HFFc6 (cell line): ENCODE measurements at places on chromosomes 16 and 17. TPM values are rescaled to one million over a fixed set of nuclear protein-coding genes. Genes with fewer than 3 reads are reported as not detected.

CACNB1 gene
- total RNA-seq, result 6.7 to 7.2 TPM (median 7.0 TPM) in 3 replicates

GRCh38 chr17:79137789-79138165, 63.2 kb downstream of the ENGASE start:
- H3K4me3 ChIP-seq, result no peak overlapping the region
- no peak overlapping the region for H3K27ac ChIP-seq
- H3K36me3 ChIP-seq, result no peaks in the 10 kb centered on the region
- H3K27me3 ChIP-seq, result peaks cover 40% of the 10 kb centered on the region
- DNase-seq, result no peak
- H3K4me1 ChIP-seq, result no peaks in the 10 kb centered on the region

CCDC200 gene
- not detected in 3 replicates for total RNA-seq

DNA sequence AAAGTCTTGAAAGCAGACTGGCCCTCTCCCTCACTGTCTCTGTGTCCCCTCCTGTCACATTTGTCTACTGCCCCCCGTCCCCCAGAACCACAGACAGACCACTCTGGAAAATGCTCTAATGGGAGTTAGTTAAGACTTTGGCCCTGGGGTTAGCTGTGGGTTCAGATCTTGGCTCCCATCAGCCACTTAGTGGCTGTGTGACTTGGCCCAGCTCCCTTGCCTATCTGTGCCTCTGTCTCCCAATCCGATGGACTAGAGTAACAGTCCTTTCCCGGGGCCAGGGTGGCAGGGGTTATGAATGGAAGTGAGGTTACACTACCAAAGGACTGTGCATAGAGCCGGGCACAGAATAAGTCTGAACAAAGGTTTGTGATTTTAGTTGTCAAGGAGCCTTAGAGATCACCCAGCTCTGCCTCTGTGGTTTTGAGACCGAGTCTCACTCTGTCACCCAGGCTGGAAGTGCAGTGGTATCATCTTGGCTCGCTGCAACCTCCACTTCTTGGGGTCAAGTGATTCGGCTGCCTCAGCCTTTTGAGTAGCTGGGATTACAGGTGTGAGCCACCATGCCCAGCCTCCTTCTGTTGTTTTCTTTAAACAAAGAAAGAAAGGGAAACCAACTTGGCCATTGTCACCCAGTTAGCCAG, 23.7 kb downstream of the PPL start:
- H3K27me3 ChIP-seq, result peaks cover 5% of the 10 kb centered on the region
- DNase-seq, result no peak
- H3K4me3 ChIP-seq, result no peak overlapping the region
- H3K4me1 ChIP-seq, result peaks cover 26% of the 10 kb centered on the region
- no peak overlapping the region for H3K27ac ChIP-seq

GRCh38 chr17:77723071-77723908, 235.2 kb upstream of the TNRC6C start:
- no peak overlapping the region for H3K4me3 ChIP-seq
- no peak for DNase-seq
- H3K27me3 ChIP-seq, result peaks cover 37% of the 10 kb centered on the region
- H3K4me1 ChIP-seq, result peaks cover 10% of the 10 kb centered on the region
- H3K27ac ChIP-seq, result no peak overlapping the region
- H3K36me3 ChIP-seq, result no peaks in the 10 kb centered on the region

LLGL2 gene
- 0.41 to 1.00 TPM (median 0.75 TPM) in 3 replicates for total RNA-seq

TMC7 gene
- total RNA-seq, result 0.24 to 0.84 TPM (median 0.35 TPM) in 3 replicates

DNA sequence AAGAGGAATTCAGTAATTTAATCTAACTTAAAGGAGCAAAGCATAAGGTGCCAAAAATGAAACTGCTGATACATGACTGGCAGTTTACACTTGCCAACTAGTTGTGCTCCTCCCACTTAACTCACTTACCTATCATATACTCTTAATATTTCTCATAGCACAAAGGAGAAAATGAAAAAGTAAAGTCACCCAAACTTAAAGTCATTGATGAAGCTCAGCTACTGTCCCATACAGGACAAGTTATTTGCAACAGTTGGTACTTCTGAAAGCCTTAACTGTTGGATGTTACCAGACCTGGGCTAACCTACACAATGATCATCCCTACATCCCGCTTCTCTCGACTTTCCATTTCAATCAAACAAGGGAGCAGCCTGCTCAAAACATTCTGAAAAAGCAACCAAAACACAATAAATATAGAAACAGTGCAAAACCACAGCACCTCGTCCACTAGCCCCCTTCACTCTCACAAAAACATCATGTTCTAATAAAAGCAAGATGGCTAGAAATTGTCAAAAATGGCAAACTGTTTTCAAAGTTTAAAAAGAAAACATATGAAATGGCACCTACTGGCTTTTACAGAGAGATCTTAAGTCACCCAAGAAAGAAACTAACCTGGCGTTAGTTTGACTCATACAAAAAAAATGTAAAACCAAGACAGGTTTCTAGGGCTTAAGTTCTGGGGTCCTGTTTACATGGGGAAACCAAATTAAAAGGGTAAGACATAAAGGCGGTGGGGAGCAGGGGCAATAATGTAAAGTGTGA, 868 bp downstream of the MED13 start:
- peaks cover 7% of the 10 kb centered on the region for H3K36me3 ChIP-seq
- peaks cover 35% of the 10 kb centered on the region for H3K4me1 ChIP-seq
- H3K27ac ChIP-seq, result peak overlapping the region; percentile 81
- peaks cover 3% of the 10 kb centered on the region; the same call in 1 of the 2 replicates for H3K27me3 ChIP-seq
- H3K4me3 ChIP-seq, result peak overlapping the region; percentile 96
- DNase-seq, result no peak

LDHD gene
- 0.55 to 2.0 TPM (median 1.1 TPM) in 3 replicates for total RNA-seq

OR1F1 gene
- total RNA-seq, result 0.21 TPM in 1 of 3 replicates, not detected in the others

CDH3 gene
- total RNA-seq, result 0.09 to 0.36 TPM in 2 of 3 replicates, not detected in the other

DNA sequence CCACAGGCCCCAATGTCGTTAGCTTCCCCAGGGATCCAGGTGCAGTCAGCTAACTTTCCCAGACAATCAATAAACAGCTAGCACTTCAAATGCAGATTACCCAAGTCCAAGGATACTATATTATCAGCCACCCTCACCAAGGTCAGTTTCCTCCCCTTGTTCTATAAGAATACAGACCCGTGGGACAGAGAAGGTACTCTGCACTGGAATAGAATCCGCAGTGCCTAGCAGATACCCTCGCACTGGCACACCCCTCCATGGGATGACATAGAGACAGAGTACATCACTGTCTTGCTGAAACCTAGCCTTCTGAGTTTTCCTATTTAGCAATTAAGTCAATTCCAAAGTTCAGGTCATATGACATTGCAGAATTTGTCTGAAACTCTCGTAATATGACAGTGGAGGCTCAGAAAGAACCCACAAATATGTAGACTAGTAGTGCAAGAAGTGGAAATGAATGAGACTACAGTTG, 40.0 kb upstream of the ABCA10 start:
- no peaks in the 10 kb centered on the region for H3K27me3 ChIP-seq
- peak overlapping the region; percentile 46; the same call in 1 of the 2 replicates for H3K4me3 ChIP-seq
- H3K36me3 ChIP-seq, result no peaks in the 10 kb centered on the region
- H3K4me1 ChIP-seq, result peaks cover 19% of the 10 kb centered on the region
- peak overlapping the region; percentile 36; the same call in 1 of the 2 replicates for H3K27ac ChIP-seq

DNA sequence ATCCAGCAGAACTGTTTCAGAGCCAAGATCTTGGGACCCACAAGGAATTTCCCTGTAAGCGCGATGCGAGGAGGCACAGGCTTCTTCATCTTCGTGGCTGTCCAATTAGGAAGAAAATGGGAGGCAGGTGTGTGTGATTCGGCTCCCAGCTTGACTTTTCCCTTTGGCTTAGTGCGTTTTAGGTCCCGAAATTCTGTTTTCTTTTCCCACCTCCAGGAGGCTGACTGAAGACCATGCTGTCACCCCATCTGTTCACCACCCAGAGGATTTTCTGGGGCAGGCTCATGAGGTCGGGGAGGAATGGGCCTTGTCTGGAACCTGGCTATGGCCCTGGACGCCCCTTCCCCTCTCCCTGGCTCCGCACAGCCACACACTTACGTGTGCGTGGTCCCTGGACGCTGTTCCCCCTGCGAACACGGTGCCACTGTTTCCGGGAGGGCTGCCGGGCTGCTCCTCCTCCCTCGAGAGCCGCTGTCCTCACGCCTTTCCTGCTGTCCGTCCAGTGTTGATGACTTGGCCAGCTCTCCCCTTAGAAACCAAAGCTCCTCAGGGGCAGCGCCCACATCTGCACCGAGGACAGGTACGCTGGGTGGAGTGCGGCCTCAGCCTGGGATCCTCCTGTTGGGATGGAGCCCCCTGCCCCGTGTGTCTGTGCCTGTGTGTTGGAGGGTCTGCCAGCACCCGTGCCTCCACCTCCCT, 2.7 kb upstream of the PABPN1L start:
- peaks cover 30% of the 10 kb centered on the region for H3K27me3 ChIP-seq
- no peaks in the 10 kb centered on the region for H3K4me1 ChIP-seq
- no peak overlapping the region for H3K4me3 ChIP-seq
- DNase-seq, result no peak
- no peak overlapping the region for H3K27ac ChIP-seq

DNA sequence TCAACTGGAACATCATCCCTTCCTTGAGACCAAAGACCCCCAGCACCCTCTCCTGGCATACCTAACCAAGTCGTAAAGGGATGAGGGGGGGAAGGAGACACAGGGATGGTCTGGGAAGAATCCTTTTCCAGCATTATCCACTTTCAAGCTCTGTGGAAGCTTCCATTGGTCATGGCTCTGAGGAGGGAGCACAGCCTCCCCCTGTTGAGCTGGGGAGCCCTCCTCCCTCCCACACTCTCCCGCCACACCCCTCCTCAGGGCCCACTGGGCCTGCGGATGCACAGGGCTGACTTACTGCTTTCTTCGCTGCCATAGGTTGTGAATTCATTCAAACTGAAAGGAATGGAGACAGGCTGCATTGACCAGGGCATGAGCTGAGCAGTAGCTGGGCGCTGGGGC, 12.4 kb downstream of the CSF3 start:
- peaks cover 42% of the 10 kb centered on the region for H3K36me3 ChIP-seq
- H3K4me1 ChIP-seq, result peaks cover 40% of the 10 kb centered on the region
- no peak overlapping the region for H3K27ac ChIP-seq
- no peak overlapping the region for H3K4me3 ChIP-seq
- DNase-seq, result no peak

FBXO39 gene
- total RNA-seq, result not detected in 3 replicates

AXIN1 gene
- 14.4 to 15.7 TPM (median 15.1 TPM) in 3 replicates for total RNA-seq

IRX6 gene
- not detected in 2 replicates for total RNA-seq

EFNB3 gene
- 0.06 to 0.30 TPM (median 0.12 TPM) in 3 replicates for total RNA-seq

DNA sequence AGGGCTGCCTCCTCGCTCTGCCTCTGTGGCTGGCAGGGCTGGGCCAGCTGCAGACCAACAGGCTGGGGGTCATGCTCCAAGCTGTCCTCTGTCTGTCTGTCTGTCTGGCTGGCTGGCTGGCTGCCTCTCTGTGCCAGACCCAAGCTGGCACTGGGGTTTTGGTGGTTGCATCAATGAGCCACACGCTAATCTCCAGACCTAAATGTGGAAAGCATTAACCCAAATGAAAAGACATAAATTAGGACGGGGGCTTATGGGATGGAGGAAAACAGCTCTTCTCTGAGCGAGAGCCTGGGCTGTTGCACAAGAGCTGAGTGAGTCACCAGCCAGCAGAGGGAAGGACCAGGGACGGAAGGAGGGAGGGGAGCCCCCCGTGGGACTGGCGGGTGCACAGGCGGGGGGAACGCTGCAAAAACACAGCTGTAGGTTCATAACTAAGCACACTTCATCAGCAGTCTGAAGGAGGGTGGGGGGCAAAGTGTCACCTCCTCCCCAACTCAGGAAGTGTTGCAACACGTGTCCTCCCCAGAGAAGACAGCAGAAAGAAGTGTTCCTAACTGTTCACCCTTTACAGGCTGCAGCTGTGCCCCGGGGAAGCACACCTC, 83.4 kb downstream of the GAS7 start:
- H3K4me1 ChIP-seq, result peaks cover 37% of the 10 kb centered on the region
- H3K27ac ChIP-seq, result peak overlapping the region; percentile 98
- DNase-seq, result peak; percentile 94
- no peaks in the 10 kb centered on the region; the same call in 1 of the 2 replicates for H3K27me3 ChIP-seq
- H3K4me3 ChIP-seq, result peak overlapping the region; percentile 85
- no peaks in the 10 kb centered on the region for H3K36me3 ChIP-seq

DNA sequence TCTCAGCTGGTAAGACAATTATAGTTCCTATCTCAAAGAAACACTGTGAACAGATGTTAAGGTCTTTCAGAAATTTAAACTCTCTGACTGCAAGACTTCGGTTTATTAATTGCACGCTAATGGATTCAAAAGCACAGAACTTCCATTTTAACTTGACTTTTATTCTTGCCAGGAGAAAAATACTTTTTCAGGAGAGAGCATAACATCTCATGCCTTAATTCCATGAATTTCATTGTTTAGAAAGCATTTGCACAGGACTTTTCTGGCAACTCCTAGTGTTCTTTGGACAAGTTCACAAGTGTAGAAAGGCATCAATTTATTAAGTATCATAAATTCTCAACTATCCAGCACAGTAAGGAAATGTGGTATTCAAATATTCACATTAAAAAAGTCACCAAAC, 22.4 kb downstream of the STX8 start:
- no peaks in the 10 kb centered on the region for H3K36me3 ChIP-seq
- H3K4me1 ChIP-seq, result no peaks in the 10 kb centered on the region
- no peak for DNase-seq
- H3K4me3 ChIP-seq, result no peak overlapping the region

- H3K4me3 ChIP-seq, result peak overlapping the region; percentile 99
- H3K27ac ChIP-seq, result 0 out of 2 replicates have a peak overlapping the region, but pooled peaks have one; percentile 94
- 0 out of 2 replicates have a peak, but pooled peaks cover 6% of the 10 kb centered on the region for H3K4me1 ChIP-seq
- H3K36me3 ChIP-seq, result peaks cover 6% of the 10 kb centered on the region
These were observed 1.9 kb downstream of the SLC16A3 start for GRCh38 chr17:82230609-82231311.

HOXB5 gene
- total RNA-seq, result not detected in 3 replicates

GRCh38 chr16:3065069-3065741, at the start of gene IL32:
IL32 (plus strand) TSS chr16:3065640; CDS start chr16:3065812, 172 bp downstream.
- H3K4me1 ChIP-seq, result peaks cover 9% of the 10 kb centered on the region
- 0 out of 2 replicates have a peak within 1 kb of the TSS, but pooled peaks have one; percentile 14 for H3K27ac ChIP-seq
- peak; percentile 16 for DNase-seq

CHST4 gene
- total RNA-seq, result not detected in 2 replicates

- no peak overlapping the region for H3K4me3 ChIP-seq
- peaks cover 13% of the 10 kb centered on the region for H3K36me3 ChIP-seq
- peaks cover 7% of the 10 kb centered on the region for H3K27me3 ChIP-seq
- H3K27ac ChIP-seq, result no peak overlapping the region
- peaks cover 59% of the 10 kb centered on the region for H3K4me1 ChIP-seq
- DNase-seq, result no peak
These were observed 484.7 kb downstream of the SOX9 start for GRCh38 chr17:72605543-72605942.

HSD17B2 gene
- 2.7 to 3.2 TPM in 2 of 3 replicates, not detected in the other for total RNA-seq

CA5A gene
- total RNA-seq, result not detected in 3 replicates

FDXR gene
- 25.3 to 34.4 TPM (median 34.1 TPM) in 3 replicates for total RNA-seq

- no peak overlapping the region for H3K27ac ChIP-seq
- H3K4me3 ChIP-seq, result no peak overlapping the region
- H3K27me3 ChIP-seq, result peaks cover 8% of the 10 kb centered on the region
- DNase-seq, result no peak
These were observed 10.8 kb downstream of the ZG16B start for GRCh38 chr16:2840914-2841313.

GRCh38 chr16:4206680-4207079, 35.2 kb downstream of the SRL start:
- H3K4me1 ChIP-seq, result no peaks in the 10 kb centered on the region
- H3K36me3 ChIP-seq, result no peaks in the 10 kb centered on the region
- H3K4me3 ChIP-seq, result no peak overlapping the region
- peaks cover 4% of the 10 kb centered on the region for H3K27me3 ChIP-seq
- no peak overlapping the region for H3K27ac ChIP-seq

PRKCA gene
- total RNA-seq, result 72.0 to 93.5 TPM (median 84.7 TPM) in 3 replicates

DNA sequence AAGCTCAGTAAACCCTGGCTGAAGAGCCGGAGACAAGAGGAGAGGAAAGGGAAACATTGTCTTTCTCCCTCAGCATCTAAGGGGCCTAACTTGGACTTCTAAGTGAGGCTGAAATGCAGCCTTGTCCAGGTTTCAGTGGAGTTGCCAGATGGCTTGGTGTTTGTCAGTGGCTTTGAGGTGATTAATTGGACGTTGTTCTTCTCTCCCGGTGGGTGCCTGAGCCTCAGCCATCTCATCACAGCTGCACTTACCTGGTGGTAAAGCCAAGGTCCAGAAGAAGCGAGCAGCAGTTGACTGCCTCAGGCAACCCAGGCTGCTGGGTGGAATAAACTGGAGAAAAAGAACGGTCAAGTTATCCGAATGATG, 202.2 kb upstream of the NLRP1 start:
- peak overlapping the region; percentile 14; the same call in 1 of the 2 replicates for H3K4me3 ChIP-seq
- DNase-seq, result no peak
- H3K4me1 ChIP-seq, result peaks cover 49% of the 10 kb centered on the region
- peaks cover 20% of the 10 kb centered on the region for H3K36me3 ChIP-seq
